ENCODE measurements at places on chromosomes 11 and 22. TPM values are rescaled to one million over a fixed set of nuclear protein-coding genes. Genes with fewer than 3 reads are reported as not detected.

DNA sequence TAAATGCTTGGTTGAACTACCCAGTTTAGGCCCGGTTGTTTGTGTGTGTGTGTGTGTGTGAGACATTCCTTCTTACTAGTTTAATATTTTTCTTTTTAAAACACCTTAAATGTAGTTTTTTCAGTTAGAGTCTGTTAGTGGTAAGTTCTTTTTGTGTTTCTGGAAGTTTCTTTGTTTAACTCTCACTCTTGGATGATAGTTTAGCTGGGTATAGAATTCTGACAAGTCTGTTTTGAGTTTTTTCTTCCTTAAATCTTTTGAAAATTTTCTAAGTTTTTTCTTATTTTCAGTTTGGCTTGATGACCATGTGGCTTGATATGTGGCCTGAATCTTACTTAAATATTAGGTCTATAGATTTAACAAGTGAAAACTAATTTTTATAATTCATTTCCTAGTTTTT is 60.1 kb downstream of the PDE3B start:
- no peaks in the 10 kb centered on the region for H3K4me1 ChIP-seq
- no peaks in the 10 kb centered on the region for H3K27me3 ChIP-seq
- ATAC-seq: no peak
- no peaks in the 10 kb centered on the region for H3K36me3 ChIP-seq
- H3K27ac ChIP-seq: no peak overlapping the region

The PGR gene
- 10.3 TPM for total RNA-seq

The CASP5 gene
- total RNA-seq: not detected

DNA sequence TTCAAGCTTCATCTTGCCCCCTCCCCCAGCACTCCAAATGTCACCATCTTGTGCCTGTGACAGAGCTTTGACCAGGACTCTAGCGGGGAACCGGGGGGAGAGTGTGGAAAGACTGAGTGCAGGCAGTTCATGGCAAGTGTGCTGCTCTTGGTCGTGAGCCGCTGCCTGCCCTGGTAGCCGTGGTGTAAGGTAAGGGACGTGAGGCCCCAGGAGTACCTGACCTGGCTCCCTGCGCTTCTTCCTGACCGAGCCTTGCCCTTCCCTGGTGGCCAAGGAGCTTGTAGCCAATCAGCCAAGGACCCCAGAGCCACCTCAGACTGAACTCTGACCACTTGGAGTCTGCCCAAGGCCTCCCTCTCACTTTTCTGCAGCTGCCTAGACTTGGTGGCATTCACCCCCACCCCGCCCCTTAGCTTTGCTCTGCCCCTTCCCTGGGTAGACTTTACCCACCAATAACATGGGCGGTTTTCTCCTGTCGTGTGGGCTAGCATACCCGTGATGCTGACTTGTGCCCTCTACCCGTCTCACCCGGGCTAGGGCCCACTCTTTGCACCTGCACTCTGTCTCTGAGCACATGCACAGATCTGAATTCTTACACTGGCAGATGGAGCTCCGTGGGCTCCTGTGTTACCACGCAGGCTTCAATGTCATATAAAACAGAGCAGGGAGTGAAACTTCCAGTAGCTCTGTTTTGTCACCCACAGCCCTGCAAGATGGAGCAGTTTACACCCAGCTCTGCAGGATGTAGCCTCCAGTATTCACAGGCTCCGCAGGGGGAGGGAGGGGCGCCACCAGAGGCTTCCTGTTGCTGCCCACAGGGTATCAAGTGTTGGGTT is 1.5 kb downstream of the DGKZ start:
- ATAC-seq: no peak
- H3K27me3 ChIP-seq: no peaks in the 10 kb centered on the region
- H3K27ac ChIP-seq: no peak overlapping the region
- H3K4me1 ChIP-seq: peaks cover 76% of the 10 kb centered on the region
- H3K36me3 ChIP-seq: no peaks in the 10 kb centered on the region

DNA sequence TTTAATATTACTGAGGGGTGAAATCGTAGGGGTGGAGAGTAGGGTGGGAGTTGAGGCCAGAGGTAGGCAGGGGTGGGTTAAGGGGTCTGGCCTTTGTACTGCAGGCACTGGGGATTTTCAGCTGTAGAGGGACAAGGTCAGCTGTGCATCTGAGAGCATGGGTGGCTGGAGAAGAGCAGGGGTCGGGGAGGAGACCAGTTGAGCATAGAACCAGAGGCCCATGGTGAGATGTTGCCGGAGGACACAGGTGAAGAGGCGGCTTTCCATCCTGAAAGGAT is 12.1 kb upstream of the CELSR1 start:
- H3K4me1 ChIP-seq: peaks cover 35% of the 10 kb centered on the region
- H3K4me3 ChIP-seq: no peak overlapping the region

The TESMIN gene
- not detected for total RNA-seq

- no peak overlapping the region for H3K27ac ChIP-seq
- peaks cover 61% of the 10 kb centered on the region for H3K4me1 ChIP-seq
- H3K27me3 ChIP-seq: no peaks in the 10 kb centered on the region
- H3K4me3 ChIP-seq: no peak overlapping the region
Measured at GRCh38 chr11:12818333-12819015, 144.3 kb downstream of the TEAD1 start.

DNA sequence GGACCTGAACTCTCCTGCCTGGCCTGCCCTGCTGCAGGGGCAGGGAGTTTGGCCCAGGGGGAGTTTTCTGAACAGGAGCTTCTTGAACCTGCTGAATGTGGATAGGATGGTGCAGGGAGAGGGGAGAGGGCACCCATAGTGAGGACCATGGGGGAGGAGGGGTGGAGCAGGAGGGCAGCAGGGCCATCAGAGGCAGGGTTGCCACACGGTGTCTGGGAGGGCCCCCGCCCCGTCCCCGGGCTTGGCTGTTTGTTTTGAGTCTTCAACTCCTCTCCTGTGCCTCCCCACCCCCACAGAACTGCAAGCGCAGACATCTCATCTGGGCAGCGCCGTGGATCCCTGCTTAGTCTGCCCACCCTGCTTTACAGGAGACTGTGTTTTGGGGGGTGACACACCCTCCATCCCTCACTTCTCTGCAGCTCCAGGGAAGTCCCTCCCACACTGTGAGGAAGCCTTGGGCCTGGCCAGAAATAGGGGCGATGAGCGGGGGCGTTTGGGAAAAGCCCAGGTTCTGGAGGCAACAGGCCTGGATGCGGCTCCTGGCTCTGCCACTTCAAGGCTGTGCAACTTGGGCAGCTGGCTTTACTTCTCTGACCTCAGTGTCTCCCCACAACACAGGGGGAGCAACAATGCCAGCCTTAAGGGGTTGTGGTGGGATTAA is 14.4 kb downstream of the NFAM1 start:
- no peaks in the 10 kb centered on the region for H3K4me1 ChIP-seq
- H3K27me3 ChIP-seq: no peaks in the 10 kb centered on the region
- no peak overlapping the region for H3K27ac ChIP-seq
- H3K4me3 ChIP-seq: no peak overlapping the region
- ATAC-seq: no peak

DNA sequence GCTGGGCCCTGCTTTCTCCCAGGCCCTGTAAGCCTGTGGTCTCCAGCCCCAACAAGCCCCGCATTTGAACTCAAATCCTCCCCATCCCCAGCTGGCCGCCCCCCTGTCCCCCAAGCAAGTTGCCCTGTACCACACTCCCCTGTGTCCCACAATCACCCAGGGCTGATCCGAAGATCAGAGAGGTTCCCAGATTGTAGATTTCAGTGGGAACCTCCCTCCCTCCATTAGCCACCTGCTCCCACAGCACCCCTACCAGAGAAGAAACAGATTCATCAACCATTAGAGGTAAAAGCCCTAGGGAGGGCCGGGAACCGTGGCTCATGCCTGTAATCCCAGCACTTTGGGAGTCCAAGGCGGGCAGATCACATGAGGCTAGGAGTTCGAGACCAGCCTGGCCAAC is 107.5 kb downstream of the FEZ1 start:
- no peaks in the 10 kb centered on the region for H3K27me3 ChIP-seq
- no peak overlapping the region for H3K4me3 ChIP-seq
- H3K4me1 ChIP-seq: peaks cover 15% of the 10 kb centered on the region
- no peak overlapping the region for H3K27ac ChIP-seq
- no peak for ATAC-seq

GRCh38 chr11:92667486-92668152 is 301.8 kb upstream of the MTNR1B start:
- H3K4me1 ChIP-seq: peaks cover 9% of the 10 kb centered on the region
- ATAC-seq: no peak
- H3K27me3 ChIP-seq: no peaks in the 10 kb centered on the region
- H3K4me3 ChIP-seq: no peak overlapping the region
- no peak overlapping the region for H3K27ac ChIP-seq
- no peaks in the 10 kb centered on the region for H3K36me3 ChIP-seq

DNA sequence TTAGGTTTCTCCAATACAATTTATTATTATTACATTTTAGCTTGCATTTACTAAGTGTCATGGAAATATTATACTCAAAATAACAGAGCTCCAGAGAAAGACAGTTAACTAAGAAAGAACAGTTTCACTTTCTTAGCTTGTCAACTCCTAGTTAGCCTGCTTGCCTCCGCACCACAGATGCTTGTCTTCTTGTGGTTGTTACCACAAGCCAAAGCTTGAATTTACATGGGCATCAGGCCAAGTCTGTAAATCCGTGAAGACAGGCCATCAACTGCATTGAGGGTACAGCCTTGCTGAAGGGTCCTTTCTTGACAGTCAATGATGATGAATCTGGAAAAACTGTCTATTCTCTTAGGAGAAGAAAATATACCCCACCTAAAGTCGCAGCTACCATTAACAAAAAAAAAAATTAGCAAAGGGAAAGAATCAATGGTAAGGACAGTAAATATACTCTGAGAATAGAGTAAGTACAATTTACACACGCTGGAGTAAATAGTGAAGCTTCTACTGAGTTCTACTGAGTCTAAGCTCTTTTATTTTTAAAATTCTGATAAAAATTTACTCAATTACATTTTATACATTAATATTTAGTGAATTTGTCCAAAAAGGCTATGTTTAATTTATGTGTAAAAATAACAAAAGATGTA is 15.6 kb upstream of the DENND5A start:
- no peak overlapping the region for H3K27ac ChIP-seq
- ATAC-seq: no peak
- no peaks in the 10 kb centered on the region for H3K27me3 ChIP-seq
- H3K36me3 ChIP-seq: no peaks in the 10 kb centered on the region
- H3K4me3 ChIP-seq: no peak overlapping the region

DNA sequence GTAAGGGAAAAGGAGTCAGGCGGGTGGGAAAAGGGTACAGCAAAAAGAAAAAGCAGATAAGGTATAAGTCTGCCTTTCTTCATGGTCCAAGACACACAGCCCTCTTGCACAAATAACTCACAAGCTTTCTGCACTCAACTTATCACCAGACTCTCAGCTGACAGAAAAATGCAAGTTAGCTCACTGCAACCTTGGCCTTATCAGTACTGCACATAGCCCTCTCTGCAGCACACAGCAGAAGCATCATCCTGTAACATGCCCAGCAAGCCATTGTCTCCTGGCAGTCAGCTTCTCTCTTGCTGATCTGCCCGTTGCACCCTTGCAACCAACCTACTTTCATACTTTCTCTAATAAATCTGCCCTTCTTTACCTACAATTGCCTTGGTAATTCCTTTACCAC is 5.8 kb downstream of the ZBTB44 start:
- no peak for ATAC-seq
- no peak overlapping the region for H3K27ac ChIP-seq
- no peak overlapping the region for H3K4me3 ChIP-seq
- H3K36me3 ChIP-seq: no peaks in the 10 kb centered on the region
- no peaks in the 10 kb centered on the region for H3K27me3 ChIP-seq
- H3K4me1 ChIP-seq: peaks cover 54% of the 10 kb centered on the region

DNA sequence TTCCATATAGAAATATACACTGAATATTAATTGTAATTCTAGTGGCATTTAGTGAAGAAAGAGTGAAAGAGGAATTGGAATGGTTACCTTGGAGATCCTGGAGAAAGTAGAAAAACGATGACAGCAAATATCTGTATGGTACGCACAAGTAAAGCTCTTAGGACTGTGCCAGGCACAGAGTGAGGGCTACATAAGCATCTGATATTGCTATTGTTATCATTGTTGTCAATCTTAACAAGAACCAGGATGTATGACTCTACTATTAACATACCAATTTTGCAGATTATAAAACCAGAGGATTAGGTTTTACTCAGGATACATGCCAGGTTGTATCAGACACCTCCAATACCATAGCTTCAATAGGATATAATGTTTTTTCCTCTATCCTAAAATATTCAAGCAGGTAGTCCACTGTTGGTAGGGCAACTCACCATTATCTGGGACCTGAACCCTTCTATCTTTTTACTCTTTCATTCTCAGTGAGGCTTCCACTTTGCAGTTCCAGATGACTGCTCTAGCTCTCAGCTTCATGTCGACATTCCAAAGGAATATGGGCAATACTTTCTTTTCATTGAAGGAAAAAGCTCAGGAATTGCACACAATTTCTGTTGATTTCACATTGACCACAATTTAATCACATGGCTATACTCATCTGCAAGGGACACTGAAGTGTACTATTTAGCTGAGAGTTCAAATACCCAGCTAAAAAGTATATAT is 73.2 kb downstream of the RAB38 start:
- no peak for ATAC-seq
- no peaks in the 10 kb centered on the region for H3K4me1 ChIP-seq
- H3K4me3 ChIP-seq: no peak overlapping the region

DNA sequence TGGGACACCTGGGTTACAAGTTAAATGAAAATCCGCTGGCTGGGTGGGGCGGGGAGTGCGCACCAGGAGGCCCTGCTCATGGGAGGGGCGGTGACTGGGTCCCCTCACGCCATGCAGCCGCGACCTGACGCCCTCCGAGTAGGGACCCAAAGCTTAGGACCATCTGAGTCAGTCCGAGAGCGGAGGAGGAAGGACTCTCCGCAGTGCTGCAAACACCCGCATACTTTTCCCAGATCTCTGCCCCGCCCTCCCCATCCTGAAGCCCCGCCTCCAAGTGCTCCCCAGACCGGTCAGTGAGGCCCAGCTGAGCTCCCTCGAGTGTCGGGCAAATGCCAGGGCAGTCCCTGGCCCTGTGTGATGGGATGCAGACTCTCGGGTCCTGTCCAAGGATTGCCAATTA is 6.6 kb upstream of the FLI1 start:
- peaks cover 69% of the 10 kb centered on the region for H3K4me1 ChIP-seq
- H3K4me3 ChIP-seq: peak overlapping the region; percentile 42
- H3K27ac ChIP-seq: no peak overlapping the region
- peaks cover 95% of the 10 kb centered on the region for H3K27me3 ChIP-seq

DNA sequence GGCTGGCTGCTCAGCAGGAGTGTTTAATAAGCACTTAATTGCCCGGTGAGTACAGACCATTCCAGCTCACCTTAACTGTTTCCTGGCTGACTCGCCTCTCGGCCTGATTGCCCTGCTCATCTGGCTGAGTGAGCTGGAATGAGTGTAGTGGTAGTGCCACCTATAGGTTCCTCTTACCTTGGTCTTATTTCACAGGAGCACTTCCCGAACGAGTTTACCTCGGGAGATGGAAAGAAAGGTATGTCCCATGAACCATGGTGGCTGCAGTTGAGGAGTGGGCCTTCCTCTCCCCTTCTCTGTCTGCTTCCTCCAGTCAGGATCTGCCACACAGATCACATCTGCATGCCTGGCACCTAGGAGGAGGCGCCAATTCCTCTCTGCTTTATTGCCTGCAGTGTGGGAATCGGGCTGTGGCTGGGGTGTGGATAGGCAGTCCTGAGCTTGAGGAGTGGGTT is 26.7 kb downstream of the UPB1 start:
- H3K4me3 ChIP-seq: no peak overlapping the region
- no peaks in the 10 kb centered on the region for H3K27me3 ChIP-seq
- H3K4me1 ChIP-seq: peaks cover 38% of the 10 kb centered on the region
- no peak for ATAC-seq

GRCh38 chr22:45703758-45704157 is 32.1 kb downstream of the ATXN10 start:
- H3K4me3 ChIP-seq: no peak overlapping the region
- H3K4me1 ChIP-seq: no peaks in the 10 kb centered on the region
- no peak overlapping the region for H3K27ac ChIP-seq
- peaks cover 70% of the 10 kb centered on the region for H3K36me3 ChIP-seq
- H3K27me3 ChIP-seq: no peaks in the 10 kb centered on the region
